Endothelial cell of umbilical vein (primary cell): ENCODE measurements at places on chromosomes 6 and 20. TPM values are rescaled to one million over a fixed set of nuclear protein-coding genes. Genes with fewer than 3 reads are reported as not detected.

- DNase-seq = no peak
Observed at GRCh38 chr20:4272225-4272624, 256.9 kb upstream of the RNF24 start.

- no peak for DNase-seq
Observed at GRCh38 chr6:42512579-42512978, 51.2 kb upstream of the UBR2 start.

GRCh38 chr20:61846074-61846473 lies 219.6 kb downstream of the TAF4 start:
- DNase-seq = no peak

DNA sequence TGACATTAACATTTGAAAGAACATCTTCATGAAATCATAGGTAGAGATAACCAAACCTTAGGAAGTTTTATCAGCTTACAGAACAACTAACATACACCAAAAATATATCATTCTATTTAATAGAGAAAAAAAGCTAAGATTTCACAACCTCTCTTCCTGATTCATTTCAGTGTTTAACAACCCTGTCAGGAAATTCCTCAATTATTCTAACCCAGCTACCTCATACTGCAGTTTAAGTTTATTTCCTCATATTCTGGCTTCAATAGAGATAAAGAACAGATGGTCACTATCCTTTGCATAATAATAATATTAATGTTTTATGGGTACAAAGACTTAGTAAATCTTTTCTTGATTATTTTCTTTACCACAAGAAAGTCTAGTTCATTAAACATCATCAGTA lies 112.9 kb upstream of the HSF2 start:
- no peak for DNase-seq

DNA sequence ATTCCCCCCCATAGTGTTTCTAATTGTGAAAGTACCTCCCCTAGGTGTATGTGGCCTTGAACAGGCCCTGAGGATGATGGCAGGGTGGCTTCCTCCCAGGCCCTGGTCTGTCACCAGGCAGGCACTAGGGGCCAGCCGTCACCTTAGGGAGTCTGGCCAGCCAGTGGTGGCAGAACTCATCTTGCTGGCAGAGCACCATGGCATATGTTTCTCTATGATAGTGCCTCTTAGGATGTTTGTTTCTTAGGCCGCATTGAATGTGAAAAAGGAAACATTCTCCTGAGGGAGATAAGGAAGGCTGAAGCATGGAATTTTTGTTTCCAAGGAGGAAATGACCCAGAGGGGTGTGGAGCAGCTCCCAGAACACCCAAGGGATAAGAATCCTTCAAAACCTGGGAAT lies 45.2 kb upstream of the KLHL31 start:
- DNase-seq = peak; percentile 78

- peak; percentile 83 for DNase-seq
Observed at GRCh38 chr20:46122071-46122470, 4.0 kb downstream of the CD40 start.

- DNase-seq = no peak
Observed at GRCh38 chr6:136889271-136890193, 32.6 kb upstream of the SLC35D3 start.

The SEL1L2 gene
- not detected in 2 replicates for total RNA-seq

The RAB44 gene
- 0.11 TPM in 1 of 2 replicates, not detected in the other for total RNA-seq

The DUSP15 gene
- total RNA-seq = 0.62 TPM in 1 of 2 replicates, not detected in the other

The MTFR2 gene
- 7.4 and 7.7 TPM in 2 replicates for total RNA-seq

The MEP1A gene
- total RNA-seq = not detected in 2 replicates

The HCRTR2 gene
- not detected in 2 replicates for total RNA-seq
